NCI-H1048 (cell line): ENCODE measurements at places on chromosomes 3 and 15.

GRCh38 chr3:53081318-53081717 is 35.4 kb upstream of the SFMBT1 start:
- no peak for DNase-seq

GRCh38 chr3:167609156-167609555 is 44.6 kb downstream of the WDR49 start:
- DNase-seq = no peak

DNA sequence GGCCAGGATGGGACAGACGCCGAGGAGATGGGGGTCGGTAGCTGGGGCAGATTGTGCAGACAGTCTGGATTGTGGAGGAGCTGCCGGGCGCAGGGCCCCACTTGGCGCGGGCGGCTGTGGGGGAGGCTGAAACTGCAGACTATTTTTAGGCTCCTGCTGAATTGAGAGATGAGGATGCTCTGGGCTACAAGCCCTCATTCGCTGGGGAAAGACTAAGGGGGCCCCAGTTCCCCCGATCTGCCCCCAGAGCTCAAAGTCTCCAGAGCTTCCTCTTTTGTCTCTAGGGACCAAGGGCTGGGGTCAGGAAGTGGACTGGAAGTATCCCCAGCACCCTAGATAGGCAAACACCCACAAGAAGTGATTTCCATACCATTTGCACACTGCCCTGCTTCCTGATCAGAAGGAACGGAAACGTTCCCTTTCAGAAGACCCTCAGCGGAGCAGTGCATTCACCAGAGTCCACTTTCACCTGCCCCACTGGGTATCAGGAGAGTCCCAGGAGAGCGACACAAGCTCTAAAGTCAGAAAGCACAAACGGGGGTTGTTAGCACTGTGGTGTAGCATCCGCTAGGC is 29.7 kb downstream of the SEMA7A start:
- DNase-seq = no peak

- no peak for DNase-seq
Measured at GRCh38 chr15:67125589-67126502, 60.4 kb downstream of the SMAD3 start.

GRCh38 chr3:186754006-186754405 is 29.4 kb upstream of the EIF4A2 start:
- DNase-seq = no peak

DNA sequence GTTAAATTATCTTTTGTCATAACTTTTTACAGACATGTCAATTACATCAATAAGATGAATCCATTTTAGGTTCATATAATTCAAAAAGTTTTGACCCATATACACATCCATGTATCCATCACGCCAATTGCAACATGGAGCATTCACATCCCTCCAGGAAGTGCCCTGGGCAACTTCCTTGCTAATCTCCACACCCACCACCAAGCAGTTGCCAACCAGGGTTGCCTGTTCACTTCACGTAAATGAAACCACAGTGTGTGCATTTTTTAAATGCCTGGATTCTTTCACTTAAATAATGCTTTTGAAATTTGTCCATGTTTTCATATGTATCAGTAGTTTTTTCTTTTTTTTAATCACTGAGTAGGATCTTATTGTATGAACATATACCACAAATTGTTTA is 40.7 kb upstream of the LYZL4 start:
- DNase-seq = no peak

DNA sequence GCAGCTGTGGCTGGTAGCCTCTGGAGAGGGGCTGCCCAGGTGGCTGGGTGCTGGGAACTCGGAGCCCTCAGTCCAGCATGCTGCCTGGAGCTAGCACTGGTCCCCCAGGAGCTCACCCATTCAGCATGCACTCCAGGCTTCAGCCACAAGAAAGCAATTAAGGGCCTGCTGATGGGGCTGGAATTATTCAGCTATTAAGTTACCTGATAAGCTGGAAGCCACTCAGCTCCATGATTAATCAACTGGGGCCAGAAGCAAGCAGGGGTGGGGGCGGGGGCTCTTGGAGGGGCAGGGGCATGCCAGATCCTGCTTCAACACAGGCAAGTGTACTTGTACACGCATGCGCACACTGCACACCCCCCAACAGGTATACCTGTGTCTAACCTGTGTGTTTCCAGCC is 22.1 kb upstream of the TMEM115 start:
- DNase-seq = no peak

DNA sequence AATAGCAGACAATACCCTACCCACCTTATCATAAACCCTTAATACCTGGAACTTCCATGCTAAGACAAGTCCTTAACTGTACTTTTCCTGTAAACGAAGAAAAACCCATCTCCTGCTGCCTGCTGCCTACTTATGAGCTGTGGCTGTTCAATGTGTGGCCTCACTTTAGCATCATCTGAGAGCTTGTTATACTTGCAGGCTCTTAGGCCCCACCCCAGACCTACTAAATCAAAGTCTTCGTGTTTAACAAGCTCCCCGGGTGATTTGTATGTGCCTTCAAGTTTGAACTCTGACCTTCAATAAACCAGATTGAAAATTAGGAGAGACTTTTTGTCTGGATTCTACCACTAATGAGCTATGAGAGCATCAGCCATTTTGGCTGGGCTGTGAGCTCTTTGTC is 29.3 kb downstream of the TMEM41A start:
- DNase-seq = no peak

GRCh38 chr3:14899993-14900618 is 47.3 kb upstream of the NR2C2 start:
- DNase-seq = no peak

DNA sequence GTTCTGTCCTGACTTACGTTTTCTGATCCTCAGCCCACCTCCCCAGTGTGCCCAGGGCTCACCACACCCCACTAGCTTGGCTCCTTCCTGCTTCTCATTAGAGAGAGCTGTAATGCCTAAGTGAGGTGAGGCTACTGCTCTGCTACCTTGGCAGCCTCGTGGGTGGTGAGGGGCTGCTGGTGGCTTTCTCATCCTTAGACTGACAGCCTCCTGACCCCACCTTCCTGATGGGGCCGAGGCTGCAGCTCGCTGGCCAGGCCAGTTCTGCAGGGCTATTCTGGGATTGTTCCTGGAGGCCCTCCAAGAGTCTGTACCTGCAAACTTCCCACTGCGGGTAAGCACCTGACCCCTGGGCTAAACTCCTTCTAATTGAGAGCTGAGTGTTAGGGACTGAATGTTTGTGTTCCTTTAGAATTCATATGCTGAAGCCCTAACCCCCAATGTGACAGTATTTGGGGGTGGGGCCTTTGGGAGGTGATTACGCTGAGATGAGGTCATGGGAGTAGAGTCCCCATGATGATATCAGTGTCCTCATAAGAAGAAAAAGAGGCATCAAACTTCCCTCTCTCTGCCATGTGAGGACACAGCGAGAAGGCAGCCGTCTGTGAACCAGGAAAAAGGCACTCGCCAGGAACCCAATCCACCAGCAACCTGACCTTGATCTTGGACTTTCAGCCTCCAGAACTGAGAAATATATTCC is 38.1 kb upstream of the IQSEC1 start:
- DNase-seq = no peak

DNA sequence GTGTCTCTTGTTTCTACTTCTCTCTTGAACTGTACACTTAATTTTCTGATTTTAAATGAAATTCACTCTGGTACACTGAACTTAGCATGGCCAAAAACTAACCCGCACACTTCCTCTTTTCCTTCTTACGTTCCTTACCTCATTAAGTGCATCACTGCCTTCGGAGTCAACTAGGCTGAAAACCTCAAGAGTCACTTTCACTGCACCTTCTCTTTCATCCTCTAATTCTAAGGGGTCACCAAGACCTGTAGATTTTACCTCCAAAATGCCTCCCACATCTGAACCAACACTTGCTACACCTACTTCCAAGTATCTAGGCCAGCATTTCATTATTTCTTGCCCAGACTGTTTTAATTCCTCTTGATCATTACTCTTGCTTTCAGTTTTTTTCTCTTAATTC is 6.6 kb downstream of the CBLB start:
- DNase-seq = no peak

DNA sequence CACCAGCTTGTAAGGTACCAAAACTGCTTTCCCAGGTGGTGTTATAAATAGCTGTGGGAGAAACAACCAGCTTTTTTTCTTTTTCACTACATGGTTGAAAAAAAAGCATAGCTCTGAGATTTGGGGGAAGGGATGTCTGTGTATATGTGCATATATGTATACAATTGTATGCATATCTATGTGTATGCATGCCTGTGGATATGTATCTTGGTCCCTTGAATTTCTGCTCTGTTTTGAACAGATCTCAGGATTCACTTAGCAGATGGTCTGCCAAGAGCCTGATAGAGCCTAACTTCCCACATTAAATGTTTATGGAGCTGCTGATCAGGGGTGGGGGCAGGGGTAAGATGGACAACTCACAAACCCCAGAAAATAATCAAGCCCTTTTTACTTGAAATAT is 39.0 kb upstream of the CPNE4 start:
- DNase-seq = no peak

DNA sequence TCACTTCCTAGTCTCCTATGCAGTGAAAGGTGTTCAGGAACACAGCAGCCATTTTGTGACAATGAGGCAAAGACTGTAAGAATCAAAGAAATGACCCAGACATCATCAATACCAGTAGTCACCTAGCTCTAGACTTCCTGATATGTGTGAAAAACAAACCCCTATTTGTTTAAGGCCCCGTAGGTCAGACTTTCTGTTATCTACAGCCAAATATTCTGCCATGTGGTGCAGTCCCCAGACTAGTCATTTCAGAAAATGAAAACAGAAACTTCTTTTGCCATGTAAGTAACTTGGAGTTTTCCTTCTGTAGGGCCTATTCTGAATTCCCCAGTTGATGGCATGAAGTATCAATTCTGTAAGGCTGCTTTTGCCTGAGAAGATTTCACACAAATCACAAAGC is 181.7 kb upstream of the SNTN start:
- DNase-seq = no peak

- no peak for DNase-seq
Measured at GRCh38 chr3:24519368-24520100, 24.9 kb upstream of the THRB start.

- DNase-seq = no peak
Measured at GRCh38 chr3:123805504-123805903, 78.6 kb downstream of the MYLK start.

DNA sequence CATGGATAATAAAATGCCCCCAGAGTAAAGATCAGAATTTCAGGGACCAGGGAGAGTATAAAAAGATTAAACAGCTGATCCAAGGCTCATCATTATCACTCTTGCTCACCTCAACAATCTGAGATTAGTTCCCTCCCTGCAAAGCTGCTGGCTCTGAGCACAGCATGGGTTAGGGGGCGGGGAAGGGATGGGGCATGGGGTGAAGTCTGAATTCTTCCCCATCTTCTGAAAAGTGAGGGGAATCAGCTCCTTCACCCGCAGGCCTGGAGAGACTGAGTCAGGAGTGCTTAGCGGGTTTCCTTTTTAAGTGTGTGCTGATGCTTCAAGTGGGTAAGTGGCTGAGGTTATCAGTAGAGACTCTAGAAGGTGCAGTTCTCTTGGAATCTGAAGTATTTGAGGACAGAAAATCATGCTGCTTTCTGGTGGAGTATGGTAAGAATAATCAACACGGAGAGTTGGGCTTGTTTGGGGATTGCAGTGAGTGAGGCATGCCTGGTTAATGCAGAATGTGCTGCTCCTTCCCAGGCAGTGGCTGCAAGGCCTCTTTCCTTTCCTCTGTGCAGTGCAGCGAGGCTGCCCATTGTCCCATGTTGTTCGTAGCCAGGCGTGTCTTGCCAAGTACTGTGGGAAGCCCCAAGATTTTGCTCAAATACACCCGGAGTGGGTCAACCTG is 59.2 kb upstream of the TRAK1 start:
- no peak for DNase-seq

DNA sequence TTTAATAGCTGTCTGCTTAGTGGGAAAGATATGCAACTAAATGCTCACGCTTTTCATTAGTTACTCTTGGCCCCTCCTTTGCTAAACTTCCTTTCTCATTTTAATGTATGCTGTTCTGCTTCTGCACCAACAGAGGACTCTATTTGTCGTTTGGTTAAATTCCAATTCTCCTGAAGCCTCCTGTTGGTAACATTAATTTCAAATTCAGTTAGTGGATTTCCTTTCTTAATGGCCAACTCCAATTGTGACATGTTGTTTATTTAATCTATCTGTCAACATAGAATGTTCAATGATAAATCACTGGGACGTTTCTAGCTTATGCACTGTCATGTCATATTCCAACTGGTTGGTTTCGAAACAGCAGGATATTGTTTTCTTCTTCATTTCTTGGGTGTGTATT is 467.4 kb upstream of the BCHE start:
- no peak for DNase-seq

- DNase-seq = no peak
Measured at GRCh38 chr3:190989218-190989617, 126.7 kb upstream of the GMNC start.

- no peak for DNase-seq
Measured at GRCh38 chr3:190016966-190017365, 103.7 kb downstream of the P3H2 start.

DNA sequence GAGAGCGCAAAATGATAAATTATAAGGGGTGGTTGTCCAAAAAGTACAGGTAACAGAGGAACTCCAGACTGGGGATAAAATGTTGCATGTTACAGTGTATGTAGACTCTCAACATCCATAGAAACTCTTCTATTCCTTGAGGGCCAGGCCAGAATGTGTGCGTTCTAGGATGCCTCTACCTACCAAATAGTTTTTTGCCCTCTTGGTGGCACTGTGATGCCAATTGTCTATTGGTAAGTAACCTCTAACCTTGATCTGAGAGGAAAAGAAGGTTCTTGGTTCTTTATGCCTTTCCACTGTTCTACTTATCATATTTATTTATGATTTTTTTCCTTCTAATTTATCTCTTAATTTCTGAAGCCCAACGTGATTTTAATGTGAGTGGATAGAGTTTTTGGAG is 424.6 kb downstream of the GRM7 start:
- DNase-seq = no peak

- no peak for DNase-seq
Measured at GRCh38 chr3:5198986-5199731, 11.7 kb downstream of the EDEM1 start.

- no peak for DNase-seq
Measured at GRCh38 chr3:71520161-71521020, 63.1 kb downstream of the FOXP1 start.

GRCh38 chr15:57496946-57497869 is 94.5 kb upstream of the MYZAP start:
- no peak for DNase-seq

DNA sequence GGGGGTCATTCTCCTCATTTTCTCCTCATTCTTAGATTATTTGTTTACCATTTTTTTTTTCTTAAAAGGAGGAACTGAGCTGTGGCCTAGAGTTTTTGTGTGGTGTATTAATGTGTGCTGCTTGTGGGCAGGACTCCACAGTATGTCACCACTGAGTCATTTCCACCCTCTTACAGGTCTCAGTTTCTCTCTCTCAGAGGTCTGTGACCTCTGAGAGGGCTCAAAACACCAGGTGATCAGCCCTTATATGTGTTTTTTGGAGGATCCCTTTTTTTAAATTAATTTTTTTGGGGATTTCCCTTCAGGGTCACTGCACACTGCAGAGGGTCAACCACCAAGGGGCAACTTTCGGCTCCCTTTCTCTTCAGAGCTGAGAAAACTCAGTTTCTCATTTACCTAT is 166.4 kb downstream of the SUCNR1 start:
- no peak for DNase-seq
